ENCODE measurements at places on chromosomes 7 and 10.

GRCh38 chr10:63005246-63005645 is 127.9 kb upstream of the NRBF2 start:
- no peak for DNase-seq

DNA sequence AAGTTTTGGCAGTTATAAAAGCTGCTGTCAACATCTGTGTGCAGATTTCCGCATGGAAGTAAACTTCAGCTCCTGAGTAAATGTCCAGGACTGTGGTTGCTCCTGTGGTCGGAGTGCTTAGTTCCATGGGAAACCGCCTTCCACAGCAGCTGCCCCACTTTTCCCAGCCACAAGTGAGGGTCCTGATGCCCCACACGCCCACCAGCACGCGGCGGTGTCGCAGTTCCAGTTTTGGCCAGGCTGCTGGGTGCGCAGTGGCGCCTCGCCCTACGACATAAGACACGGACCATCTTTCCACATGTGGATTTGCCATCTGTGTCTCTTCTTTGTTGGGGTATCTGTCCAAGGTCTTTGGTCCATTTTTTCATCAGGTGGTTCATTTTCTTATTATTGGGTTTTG is 167.1 kb downstream of the DIP2C start:
- no peak for DNase-seq

DNA sequence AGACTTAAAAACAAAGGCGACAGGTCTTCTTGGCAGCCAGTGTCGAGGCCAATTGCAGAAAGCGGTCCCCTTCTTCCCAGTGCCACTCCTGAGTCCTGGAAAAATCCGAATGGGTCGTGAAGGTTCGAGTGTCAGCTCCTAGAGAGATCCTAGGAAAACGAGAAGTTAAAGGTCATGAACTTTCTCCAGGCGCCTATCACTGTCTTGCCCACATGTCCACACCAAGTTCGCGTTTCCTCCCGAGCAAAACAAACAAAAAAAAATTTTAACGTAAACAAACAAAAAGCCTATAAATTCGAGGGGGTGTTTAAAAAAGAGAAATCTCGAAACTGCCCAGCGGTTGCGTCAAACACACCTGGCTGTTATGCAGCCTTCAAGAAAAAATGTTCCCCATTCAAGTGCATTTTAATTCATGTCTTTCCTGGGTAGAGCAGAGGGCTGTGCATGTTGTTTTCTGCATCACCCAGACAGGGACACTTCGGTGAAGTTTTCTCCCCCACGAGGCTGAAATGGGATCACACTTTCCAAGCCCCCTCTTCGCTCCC is 1.5 kb downstream of the ARHGAP21 start:
- no peak for DNase-seq

- DNase-seq: no peak
Measured at GRCh38 chr7:158498443-158499081, 89.1 kb downstream of the PTPRN2 start.

DNA sequence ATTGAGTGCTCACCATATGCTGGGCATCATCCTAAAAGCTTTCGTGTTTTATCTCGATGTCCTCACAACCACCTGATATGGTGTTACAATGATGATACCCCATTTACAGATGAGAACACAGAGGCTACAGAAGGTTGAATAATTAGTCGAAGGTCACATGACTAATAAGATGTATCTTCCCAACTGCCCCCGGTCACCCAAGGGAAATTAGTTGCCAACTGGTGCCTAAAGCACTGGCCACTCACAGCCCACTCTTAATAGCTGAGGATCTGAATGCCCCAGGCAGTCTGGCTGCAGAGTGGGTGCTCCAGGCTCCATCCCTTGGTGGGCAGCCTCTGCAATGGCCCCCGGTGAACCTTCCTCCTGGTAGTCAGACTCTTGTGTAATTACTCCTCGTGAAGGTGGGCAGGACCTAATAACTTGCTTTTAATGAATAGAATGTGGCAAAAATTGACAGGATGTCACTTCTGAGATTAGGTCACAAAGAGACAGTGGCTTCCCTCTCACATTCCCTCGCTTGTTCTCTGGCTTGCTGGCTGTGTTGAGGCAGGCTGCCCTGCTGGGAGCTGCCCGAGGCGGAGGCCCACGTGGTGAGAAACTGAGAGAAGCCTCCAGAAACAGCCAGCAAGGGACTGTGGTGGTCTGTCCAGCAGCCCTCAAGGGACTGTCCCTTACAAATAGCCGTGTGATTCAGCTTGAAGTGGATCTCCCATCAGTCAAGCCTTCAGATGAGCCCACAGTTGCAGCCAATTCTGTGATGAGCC is 109.4 kb downstream of the ARHGAP22 start:
- no peak for DNase-seq

GRCh38 chr10:66678521-66678920 is 247.3 kb upstream of the LRRTM3 start:
- no peak for DNase-seq

- peak; percentile 96 for DNase-seq
Measured at GRCh38 chr7:20399521-20399920, 68.8 kb downstream of the ITGB8 start.

- no peak for DNase-seq
Measured at GRCh38 chr10:33459602-33460001, 125.1 kb upstream of the NRP1 start.

DNA sequence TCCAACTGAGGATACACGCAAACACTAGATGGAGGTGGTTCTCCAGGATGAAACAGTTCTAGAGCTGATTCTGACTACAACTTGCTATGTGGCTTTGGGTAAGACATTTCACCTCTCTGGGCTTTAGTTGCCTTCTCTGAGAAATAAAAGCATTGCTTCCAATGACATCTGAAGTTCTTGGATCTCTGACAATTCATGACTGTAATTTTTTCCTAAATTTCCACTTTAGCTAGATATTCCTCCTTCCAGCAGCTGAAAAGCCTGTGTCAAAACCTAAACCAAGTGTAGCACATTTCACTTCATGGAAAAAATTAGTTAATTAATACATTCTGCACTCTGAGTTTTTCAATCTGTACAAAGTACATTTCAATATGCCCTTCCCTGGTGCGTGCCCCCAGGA is 50.0 kb upstream of the ANK3 start:
- DNase-seq: no peak

GRCh38 chr10:98100476-98100875 is 34.0 kb upstream of the R3HCC1L start:
- no peak for DNase-seq

DNA sequence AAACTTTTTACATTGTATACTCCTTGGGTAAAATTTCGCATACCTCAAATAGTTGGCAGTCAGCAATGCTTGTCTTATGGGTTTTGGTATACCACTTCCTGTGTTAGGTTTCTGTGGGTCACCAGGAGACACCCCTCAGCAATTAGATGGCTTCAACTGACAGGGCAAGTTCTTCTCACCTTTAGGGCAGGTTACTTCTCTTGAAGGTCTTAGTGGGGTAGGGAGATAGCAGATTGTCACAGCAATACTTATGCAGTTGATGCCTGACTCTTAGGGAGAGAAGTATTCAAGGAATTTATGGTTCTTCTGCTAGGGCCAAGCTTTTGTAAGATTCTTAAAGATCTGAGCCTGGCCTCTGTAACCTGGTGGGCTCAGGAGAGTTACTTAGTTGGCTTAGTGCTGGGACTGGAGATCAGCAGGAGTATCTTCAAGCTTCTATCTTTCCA is 42.9 kb downstream of the MKLN1 start:
- no peak for DNase-seq

GRCh38 chr7:93575555-93576399 is 1.3 kb upstream of the CALCR start:
- DNase-seq: peak; percentile 71

DNA sequence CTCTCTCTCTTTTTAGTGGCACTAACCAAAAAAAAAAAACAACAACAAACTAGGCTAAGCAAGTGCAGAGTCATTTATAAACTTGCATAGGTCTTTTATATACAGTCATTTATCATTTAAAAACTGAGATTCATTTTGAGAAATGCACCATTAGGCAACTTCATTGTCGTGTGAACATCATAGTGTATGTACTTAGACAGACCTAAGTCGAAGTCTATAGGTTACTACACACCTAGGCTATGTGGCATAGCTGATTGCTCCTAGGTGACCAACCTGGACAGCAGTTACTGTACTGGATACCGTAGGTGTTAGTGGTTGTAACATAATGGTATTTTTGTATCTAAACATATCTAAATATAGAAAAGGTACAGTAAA is 109.1 kb upstream of the SAMD8 start:
- DNase-seq: no peak

GRCh38 chr10:26696786-26697162 is 727 bp upstream of the PDSS1 start:
- DNase-seq: no peak

DNA sequence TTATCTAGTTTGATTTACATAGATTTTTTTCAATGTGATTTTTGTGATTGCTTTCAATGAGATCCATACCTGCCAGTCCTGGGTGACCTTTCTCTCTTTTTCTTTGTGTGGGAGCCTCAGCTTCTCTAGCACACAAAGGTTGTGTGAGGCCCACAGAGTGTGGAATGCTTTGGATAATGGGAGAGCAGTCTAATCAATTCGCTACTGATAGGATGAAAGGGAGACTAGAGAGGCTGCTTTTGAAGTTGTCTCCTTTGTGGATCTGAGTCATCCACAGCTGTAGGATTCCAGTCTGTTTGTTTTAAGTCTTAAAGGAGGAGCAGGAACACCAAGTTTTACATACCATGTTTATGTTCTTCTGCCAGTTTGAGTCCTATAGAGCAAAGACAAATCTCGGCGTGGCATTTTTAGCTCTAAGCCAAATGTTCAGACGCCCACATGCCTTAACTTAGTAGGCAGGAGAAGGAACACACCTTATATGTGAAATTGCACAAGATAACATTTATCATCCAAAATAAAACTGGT is 330.0 kb downstream of the ARL4A start:
- peak; percentile 79 for DNase-seq

DNA sequence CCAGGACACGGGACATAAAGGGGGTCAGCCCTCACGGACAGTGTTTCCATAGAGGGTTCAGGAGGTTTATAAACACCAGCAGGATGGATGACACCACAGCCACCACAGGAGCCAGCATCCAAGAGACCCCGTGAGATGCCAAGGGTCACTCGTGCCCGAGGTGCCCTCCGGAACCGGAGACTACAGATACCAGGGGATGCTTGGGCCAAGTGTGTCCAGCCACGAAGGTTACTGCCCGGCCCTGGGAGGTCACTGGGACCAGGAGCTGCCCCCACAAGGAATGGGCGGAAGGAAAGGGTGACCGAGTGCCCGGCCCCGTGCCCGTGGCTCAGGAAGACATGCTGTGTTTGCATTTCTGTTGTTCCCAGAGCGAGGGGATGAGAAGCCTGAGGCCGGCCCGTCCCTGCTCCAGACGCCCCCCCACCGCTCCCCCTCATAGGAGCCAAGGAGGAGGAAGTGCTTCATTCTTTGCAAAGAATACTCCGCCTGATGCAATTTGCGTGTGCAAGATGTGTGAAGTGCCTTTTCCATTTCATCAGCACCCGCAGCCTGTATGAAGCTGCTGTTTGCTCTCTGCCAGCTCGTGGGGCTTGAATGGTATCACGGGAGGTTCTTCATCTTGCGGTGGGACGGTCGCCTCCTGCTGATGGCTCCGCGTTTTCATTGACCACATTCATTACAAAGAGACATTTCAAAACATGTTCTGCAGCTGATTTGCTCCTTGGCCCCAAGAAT is 176.4 kb downstream of the ELFN1 start:
- DNase-seq: no peak

DNA sequence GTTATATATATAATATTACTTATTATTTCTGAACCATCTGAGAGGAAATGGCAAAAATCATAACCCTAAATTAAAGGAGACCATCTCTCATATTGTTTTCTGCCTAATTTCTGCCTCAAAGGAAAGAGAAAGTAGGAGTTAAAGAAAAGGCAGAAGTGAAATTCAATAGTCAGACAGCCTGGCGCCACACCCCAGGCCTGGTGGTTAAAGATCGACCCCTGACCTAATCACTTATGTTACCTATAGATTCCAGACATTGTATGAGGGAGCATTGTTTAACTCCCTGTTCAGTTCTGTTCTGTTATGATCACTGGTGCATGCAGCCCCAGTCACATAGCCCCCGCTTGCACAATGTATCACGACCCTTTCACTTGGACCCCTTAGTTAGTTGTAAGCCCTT is 24.9 kb upstream of the CHST3 start:
- DNase-seq: no peak

DNA sequence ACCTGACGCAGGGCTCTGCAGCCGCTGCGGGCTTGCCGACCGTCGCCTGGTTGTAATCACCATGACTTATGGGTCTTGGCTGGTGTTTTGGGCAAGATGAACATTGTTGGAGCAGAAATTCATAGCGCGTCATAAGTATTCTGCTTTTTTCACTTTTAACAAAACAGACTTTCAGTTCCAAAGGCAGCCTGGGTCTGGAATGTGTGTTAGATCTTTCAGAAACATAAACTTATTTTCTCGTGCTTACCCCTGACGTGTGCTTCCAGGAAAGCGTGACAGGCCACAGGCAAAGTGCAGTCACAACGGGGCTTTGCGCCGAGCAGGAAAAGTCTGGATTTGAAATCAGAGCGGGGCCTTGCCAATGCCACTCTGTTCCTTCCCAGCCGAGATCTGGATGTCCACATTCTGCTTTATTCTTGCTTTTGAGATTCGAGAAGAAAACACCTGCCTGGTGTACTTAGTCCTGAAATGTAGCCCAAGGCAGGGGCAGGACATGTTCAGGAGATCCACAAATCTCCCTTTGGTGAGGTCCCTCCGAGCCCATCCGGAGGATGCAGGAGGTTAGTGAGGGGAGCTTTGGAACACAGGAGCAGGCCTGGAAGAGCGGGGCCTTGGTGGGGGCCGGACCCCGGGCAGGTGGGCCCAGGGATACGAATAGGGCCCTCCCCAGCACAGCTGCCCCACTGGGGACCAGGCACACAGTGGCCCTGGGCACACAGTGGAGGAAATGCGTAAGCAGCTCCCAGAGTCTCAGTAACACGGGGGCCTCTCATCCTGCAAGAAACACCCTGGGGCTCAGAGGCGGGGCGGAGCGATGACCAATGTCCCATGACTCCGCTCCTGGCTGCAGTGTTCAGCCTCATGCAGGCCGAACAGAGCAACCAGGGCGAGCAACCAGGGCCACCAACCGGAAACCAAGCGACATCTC is 49.5 kb upstream of the EBF3 start:
- no peak for DNase-seq

DNA sequence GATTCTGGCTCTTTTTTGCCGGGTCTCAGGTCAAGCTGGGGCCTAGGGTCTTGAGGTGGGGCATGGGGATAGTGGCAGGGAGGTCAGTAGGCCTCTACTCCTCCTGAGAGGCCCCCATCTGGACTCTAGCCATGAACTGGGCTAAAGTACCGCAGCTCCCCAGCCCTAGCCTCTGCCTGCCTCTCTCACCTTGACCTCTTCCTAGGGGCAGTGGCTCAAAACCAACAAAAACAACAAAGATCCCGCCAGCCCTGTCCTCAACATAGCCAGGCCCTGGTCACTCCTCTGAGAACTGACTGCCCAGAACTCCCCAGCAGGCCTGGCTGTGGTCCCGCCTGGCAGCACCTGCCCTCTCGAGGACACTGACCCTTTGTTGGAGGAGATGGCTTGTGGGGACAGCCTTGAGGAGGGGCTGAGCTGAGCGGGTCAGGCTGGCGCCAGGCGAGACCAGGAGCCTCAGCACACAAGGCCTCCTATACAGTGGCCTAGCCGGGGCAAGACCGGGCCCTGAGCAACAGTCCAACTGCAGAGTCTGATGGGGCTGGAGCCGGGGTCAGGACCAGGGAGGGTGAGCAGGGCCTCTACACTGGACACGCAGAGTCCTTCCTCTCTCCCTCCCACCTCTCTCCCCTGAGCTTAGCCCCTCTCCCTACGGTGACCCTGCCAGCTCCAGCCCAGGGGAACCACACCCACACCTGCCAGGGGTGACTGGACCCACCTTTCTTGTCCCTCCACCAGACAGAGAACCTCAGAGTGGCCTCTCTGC is 11.6 kb upstream of the PPIF start:
- no peak for DNase-seq
